ENCODE measurements at places on chromosomes 6 and 20.

- no peak for DNase-seq
Measured at GRCh38 chr6:21375151-21376116, 218.1 kb upstream of the SOX4 start.

- DNase-seq, result no peak
Measured at GRCh38 chr6:79193971-79194370, 40.5 kb downstream of the HMGN3 start.

DNA sequence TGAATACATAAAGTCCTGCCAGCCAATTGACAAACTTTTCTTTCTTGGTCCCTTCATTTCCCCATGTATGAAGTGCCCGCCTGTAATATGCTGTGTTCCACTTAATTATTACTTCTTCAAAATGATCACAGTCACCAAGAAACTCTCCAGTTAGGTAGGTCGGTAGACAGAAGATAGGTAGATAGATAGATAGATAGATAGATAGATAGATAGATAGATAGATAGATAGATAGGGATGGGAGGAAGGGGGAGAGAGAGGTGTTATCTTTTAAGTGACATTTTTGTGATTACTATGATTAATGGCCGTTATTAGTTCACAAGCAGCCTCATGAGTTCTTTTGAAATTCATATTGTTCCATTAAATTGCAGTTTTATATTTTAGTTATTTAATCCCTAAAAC lies 79.5 kb upstream of the TPD52L1 start:
- no peak for DNase-seq

DNA sequence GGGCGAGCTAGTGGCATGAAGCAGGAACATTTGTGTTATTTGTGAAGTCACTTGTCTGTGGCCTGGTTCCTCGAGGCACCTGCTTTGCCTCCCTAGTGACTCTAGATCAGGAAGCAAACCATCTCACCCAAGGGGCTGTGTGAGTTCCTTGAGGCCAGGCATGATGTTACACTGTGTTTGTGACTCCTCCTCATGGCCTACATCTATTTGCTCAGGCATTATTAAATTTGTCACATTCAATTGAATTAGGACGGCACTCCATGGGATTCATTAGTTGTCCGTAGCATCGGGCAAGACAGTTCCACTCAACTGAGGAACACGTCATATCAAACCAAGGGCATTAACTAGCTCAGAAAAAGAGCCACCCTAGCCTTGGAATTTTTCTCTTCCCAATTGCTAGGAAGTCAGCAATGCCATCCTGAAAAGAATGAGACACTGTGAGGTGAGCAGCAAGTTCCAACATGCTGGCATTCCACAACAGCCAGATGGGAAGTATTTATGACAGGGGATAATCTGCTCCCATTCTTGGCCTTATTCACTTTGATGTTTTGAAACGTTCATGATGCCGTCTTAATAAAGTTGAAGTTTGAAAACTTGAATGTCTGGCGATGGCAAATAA lies 17.2 kb downstream of the TMEM200A start:
- no peak for DNase-seq

GRCh38 chr6:27049863-27050781 lies 197.4 kb upstream of the PRSS16 start:
- no peak for DNase-seq

DNA sequence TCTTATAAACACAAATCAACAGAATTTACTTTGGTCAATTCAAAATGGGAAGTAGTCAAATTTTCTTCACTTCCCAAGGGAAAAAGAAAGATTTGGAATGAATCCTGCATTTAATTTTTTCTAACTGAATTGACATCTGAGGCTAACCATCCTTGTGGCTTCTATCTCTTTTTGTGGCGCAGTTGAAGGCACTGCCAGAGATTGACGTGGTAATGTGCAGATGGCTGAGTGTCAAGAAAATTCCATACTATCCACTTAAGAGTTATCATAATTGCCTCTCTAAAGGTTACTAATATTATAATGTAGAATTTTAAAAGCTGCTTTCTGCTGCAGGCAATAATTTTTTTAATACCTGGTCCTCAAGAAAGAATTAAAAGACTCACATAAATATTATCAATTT lies 162.3 kb downstream of the KLHL32 start:
- no peak for DNase-seq

DNA sequence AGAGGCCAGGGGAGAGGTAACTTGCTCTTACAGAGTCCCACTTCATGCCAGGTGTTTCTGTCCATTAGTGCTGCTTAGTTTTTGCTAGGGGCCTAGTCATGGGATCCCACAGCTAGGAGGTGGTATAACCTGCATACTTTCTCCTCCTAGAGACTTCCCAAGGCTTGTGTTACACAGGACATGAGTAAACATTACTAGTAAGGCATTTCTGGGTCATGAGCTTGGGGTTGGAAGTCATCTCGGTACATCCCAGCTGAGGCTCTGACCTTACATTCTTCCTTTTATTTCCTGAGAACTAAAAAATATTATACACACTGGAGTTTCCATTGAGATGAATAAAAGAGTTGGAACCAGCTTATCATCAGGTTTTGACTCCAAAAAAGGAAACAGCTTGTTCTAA lies 20.9 kb upstream of the PNPLA1 start:
- DNase-seq, result no peak

- DNase-seq, result no peak
Measured at GRCh38 chr6:91580635-91581034, 993.8 kb upstream of the MAP3K7 start.

DNA sequence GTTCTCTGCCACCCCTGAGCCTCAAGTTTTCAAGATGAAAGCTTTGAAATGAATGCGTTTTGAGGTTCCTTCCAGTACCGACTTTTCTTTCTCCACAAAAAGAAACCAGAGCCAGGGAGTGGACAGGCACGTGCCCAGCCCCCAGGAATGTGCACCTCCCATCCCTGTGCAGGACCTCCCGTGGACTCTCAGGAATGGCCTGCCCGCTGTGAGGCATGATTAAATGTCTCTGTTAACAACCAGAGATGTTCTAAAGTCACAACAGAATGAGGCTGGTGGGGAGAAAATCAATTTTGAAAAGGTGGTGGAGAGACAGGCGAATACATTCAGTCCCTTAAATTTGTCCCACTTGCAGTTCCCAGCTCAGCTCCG lies 1.5 kb downstream of the TGM3 start:
- DNase-seq, result no peak

GRCh38 chr6:105985816-105986632 lies 100.1 kb upstream of the PRDM1 start:
- no peak for DNase-seq

- DNase-seq, result no peak
Measured at GRCh38 chr6:11798538-11798937, 19.9 kb upstream of the ADTRP start.

DNA sequence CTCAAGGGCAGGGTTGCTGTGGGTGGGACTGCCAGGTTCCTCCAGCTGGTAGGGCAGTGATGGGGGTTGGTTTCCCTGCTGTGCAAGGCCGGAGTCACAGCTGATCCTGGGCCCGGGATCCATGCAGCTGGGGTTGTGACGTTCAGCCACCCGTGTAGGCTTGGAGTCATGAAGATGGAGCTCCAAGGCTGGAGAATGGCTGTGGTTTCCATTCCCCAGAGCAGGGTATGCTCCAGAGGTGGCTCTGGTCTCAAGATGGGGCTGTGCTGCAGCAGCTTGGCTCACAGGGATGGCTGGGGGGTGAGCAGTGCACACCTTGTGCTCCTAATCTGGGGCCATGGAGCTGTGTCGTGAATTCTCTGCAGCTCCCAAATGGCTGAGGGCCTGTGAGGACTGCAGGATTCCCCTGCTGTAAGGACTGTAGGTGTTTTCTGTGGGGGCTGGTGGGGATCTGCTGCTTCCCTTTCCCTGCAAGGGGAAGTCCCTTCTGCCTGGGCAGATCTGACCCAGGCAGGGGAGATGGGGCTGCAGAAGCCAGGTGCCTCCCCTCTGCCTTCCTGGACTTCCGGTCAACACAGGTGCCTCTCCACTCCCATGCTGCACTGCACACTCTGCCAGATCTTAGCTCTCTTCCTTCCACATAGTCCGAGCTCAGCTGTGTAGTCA lies 15.9 kb downstream of the KIF25 start:
- no peak for DNase-seq

Data from LoVo (cell line).